SK-N-SH (cell line): ENCODE measurements at places on chromosomes 2 and 18. TPM values are rescaled to one million over a fixed set of nuclear protein-coding genes. Genes with fewer than 3 reads are reported as not detected.

DNA sequence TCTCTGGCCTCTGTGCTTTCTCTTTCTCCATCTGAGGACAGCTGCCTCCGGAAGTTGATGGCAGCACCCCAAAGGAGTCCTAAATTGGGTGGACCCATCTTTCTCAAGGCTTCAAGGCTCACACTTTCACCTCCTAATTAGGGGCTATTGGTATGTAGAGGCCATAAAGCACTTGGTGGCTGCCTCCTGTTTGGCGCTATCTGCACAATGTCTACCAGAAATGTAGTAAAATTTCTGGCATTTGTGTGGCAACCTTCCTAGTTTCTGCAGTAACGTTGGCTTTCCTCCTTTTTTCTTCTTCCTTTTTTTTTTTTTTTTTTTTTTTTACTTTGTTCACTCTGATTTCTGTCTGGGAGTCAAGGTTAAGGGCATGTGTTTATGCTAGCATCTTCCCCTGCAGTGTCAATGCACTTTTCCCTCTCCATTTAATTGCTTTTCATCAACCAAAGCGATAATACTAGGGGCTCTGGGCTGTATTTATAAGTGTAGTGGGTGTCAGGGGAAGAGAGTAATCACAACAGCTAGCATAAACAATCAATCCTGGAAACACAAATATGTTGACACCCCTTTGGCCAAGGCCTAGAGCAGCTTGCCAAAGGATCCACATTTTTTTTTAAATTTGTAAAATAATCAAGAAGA is 86.0 kb downstream of the TACR1 start:
- no peak for DNase-seq

GRCh38 chr18:50986360-50987087 is 18.7 kb downstream of the ELAC1 start:
- no peak for DNase-seq

Gene ZFAND2B
- polyA plus RNA-seq = 39.9 and 46.9 TPM in 2 replicates

Gene CCDC102B
- polyA plus RNA-seq = 2.0 and 2.4 TPM in 2 replicates

- DNase-seq = no peak
Observed at GRCh38 chr2:226906163-226906693, 70.4 kb downstream of the RHBDD1 start.

Gene DNAJC5G
- polyA plus RNA-seq = 0.18 TPM in 1 of 2 replicates, not detected in the other

GRCh38 chr2:196307775-196308305 is 136.5 kb upstream of the STK17B start:
- DNase-seq = no peak

GRCh38 chr18:48564139-48564538 is 25.3 kb downstream of the CTIF start:
- no peak for DNase-seq

DNA sequence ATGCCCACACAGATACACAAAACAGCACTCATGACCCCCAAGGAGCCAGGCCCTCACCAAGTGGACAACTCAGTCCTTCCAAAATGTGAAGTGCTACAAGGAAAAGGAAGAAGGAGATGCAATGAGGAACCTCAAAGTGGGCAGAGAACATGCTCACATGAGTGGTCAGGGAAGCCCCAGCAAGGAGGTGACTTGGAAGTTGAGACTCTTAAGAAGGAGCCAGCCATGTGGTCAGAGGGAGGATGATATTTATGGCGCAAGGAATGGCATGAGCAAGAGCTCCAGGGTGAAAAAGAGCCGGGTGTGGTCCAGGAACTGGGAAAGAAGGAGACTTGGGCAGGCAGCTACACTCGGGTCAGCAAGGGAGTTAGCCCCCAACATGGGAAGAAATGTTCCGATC is 30.0 kb upstream of the KLHL29 start:
- no peak for DNase-seq

DNA sequence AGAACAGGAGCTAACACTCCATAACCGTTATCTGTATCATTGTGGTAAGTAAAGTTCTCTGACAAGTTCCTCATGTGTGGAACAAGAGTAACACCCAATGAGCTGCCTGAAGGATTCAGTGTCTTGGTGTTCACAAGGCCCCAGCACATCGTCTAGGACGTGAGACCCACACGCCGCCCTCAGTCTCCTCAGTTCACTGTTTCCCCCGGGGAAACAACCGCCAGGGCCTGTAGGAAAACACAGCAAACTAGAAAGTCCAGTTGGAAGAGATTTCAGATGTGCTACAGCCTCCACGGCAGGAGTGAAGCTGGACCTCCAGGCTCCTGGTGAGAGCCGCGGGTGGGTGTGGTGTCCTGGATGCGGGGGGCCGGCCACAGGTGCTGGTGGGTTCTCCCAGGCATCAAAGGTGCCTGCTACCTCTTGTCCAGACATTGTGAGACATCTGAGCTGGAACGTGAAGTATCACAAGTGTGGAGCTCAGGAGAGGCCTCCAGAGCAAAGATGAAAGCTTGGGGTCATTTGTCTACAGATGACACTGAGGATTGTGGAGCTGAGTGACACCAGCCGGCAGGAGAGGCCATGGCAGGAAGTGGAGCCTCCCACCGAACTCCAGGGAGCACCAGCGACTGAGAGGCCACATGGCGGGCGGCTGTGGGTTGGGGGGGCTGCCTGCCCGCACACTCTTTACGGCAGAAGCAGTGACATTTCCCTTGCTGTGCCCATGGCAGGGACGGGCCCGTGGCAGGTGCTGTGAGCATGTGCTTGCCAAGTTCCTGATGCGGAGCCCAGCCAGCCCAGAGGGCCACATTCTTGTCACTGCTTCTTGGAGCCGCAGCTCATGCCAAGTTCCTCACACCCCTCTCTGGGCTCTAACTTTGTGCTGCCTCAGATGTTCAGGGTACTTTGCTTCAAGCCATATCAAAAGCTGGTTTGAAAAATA is 131.2 kb downstream of the TMEM18 start:
- DNase-seq = peak; percentile 36

- DNase-seq = peak; percentile 95
Observed at GRCh38 chr2:152335016-152335725, at the start of gene FMNL2. TSS of gene FMNL2 (plus strand) at chr2:152335174.

DNA sequence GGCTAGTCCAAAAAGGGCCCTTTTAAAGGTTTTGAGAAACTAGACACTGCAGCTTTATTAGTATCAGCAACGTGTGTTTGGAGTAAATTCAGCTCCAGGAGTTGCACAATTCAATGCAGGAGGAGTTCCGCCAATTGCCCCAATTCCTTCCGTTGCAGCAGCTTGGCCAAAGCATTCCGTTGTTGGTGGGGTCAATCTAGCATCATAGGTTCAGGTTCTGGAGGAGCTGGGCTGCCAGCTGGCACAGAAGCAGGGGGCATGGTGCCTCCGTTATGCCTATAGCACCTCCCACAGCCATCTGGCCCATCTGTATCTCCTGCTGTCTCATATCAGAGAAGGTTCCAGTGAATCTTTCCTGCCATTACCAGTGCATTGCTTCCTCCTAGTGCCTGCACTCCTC is 55.4 kb downstream of the REL start:
- DNase-seq = no peak

Gene CROCC2
- polyA plus RNA-seq = not detected in 2 replicates

Gene MYOM1
- polyA plus RNA-seq = 0.07 and 0.08 TPM in 2 replicates

DNA sequence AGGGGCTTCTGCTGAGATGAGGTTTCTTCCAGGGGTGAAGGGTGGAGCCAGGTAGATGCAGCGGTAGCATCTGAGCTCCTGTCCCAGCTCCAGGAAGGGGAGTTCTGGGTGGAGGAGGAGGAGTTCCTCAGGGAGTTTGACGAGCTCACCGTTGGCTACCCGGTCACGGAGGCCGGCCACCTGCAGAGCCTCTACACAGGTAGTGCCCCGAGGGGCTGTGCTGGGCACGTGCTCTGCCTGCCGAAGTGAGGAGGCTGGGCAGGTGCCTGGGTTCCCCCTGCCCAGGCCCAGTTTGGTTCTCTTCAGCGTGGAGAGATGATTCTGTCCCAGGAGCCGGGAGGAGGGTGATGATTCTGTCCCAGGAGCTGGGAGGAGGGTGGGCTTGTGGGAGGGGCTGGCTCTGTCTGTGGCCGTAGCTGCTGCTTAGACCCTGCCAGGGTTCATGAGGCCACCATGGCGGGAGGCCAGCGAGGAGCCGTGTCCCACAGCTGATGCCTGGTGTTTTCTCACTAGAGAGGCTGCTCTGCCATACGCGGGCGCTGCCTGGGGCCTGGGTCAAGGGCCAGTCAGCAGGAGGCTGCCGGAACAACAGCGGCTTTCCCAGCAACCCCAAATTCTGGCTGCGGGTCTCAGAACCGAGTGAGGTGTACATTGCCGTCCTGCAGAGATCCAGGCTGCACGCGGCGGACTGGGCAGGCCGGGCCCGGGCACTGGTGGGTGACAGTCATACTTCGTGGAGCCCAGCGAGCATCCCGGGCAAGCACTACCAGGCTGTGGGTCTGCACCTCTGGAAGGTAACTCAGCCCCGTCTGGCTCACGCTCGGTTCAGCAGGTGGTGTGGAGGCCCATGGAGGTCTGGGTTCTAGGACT is 8.2 kb downstream of the CAPN10 start:
- DNase-seq = no peak

DNA sequence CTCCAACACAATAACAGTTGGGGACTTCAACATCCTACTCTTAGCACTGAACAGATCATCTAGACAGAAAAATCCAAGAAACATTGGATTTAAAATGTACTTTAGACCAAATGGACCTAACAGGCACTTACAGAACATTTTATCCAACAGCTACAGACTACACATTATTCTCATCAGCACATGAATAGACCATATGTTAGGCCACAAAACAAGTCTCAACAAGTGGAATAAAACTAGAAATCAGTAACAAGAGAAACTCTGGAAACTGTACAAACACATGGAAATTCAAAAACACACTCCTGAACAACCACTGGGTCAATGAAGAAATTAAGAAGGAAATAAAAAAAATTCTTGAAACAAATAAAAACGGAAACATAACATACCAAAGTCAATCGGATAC is 117.5 kb downstream of the ACVR1 start:
- no peak for DNase-seq

Gene MYO5B
- polyA plus RNA-seq = 1.2 and 1.3 TPM in 2 replicates

Gene KCNIP3
- 0.97 and 1.6 TPM in 2 replicates for polyA plus RNA-seq

DNA sequence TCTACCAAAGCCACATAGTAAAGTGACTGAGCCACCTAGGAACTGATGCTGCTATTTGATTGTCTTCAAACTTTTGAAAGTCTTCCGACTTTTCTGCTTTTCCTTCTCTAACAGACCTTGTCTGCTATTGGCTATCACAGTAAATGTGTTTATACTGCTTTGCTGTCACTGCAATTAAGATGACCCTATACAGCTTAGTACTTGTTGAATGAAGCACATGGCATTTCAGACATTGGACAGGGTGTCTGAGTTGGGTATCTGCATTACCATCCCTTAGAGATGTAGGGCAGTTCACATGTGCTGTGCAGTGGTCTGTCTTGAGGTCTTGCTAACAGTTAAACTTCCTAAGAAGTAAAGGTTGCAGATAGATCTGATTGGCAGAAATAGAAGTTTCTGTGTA is 3.6 kb downstream of the WDR43 start:
- DNase-seq = no peak

Gene XIRP2
- 0.02 and 0.03 TPM in 2 replicates for polyA plus RNA-seq

DNA sequence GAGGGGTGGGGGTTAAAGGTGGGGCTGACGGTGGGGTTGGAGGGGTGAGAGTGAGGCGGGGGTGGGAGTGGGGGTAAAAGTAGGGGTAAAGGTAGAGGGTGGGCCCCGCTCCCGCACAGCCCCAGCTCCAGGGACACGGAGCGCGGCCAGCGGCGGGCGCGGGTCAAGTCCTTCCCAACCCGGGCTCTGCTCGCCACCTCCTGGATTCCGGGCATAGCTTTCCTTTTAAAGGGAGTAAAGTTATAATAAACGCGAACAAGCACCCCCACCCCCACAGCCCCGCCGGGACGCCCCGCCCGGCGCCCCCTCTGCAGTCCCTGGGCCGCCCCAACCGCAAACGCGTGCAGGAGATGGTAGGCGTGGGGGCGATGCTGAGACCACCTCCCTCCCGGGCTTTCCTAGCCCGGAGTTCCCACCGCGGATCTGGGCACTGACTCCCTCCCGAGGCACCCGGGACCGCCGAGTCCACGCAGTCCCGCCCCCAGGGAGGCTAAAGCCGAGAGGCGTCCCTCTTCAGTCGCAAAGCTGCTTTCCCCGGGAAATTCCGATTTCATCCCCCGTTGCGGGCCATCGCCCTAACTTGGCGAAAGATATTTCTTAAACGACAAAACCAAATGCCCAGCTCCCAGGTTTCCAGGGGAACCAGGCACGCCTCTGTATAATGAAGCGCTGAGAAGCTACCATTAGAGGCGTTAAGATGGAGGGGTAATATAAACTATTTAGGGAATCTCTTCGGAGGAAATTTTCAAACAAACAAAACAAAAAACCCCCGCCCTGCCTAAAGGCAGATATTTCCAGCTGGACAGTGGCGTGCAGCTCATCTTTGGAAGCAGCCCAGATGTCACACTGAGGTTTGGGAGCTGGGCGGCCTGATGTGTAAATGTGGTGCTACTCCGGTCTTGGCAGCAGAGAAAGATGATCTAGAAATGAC is at the start of gene LIMS2:
LIMS2 (minus strand) TSS at position 200 of the 931 bp plus-strand sequence. CDS start 506 bp downstream, outside the sequence.
- peak; percentile 85 for DNase-seq

Gene LIMS4
- polyA plus RNA-seq = 9.6 and 10.7 TPM in 2 replicates

Gene CPO
- not detected in 2 replicates for polyA plus RNA-seq

DNA sequence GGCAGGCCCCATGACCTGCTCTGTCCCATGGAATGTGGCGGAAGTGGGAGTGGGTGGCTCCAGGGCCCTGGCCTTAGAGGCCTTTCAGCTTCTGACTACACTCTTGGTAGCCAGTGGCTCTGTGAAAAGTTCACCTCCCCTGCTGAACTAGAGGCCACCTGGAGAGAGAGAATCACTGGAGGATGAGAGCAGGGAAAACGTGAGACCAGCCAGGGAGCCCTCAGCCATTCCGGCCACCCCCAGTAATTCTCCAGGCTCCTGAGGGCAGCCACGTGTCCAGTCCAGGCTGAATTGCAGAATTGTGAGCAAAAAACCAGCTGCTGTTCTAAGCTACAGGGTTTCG is 10.5 kb downstream of the COLEC12 start:
- DNase-seq = no peak

GRCh38 chr2:231068525-231069222 is 12.0 kb downstream of the PSMD1 start:
- DNase-seq = no peak

Gene POTEE
- 0.03 TPM in 1 of 2 replicates, not detected in the other for polyA plus RNA-seq

Gene TUBA4B
- 0.03 TPM in 1 of 2 replicates, not detected in the other for polyA plus RNA-seq

DNA sequence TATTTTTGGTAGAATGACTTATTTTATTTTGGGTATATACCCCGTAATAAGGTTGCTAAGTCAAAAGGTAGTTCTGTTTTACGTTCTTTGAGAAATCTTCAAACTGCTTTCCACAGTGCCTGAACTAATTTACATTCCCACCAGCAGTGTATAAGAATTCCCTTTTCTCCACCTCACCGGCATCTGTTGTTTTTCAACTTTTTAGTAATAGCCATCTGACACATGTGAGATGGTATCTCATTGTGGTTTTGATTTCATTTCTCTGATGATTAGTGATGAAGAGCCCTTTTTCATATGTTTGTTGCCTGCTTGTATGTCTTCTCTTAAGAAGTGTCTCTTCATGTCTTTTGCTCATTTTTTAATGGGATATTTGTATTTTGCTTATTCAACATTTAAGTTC is 215.2 kb upstream of the TFPI start:
- no peak for DNase-seq

Gene IL1B
- polyA plus RNA-seq = 0.25 and 0.60 TPM in 2 replicates

Gene HJURP
- 13.2 and 16.5 TPM in 2 replicates for polyA plus RNA-seq

GRCh38 chr2:36889795-36890194 is 76.5 kb downstream of the STRN start:
- DNase-seq = no peak

- DNase-seq = no peak
Observed at GRCh38 chr2:11705063-11705462, 35.1 kb upstream of the NTSR2 start.
